ENCODE measurements at places on chromosomes 3 and 15. TPM values are rescaled to one million over a fixed set of nuclear protein-coding genes. Genes with fewer than 3 reads are reported as not detected.

TGFBR2 gene
- total RNA-seq = 55.9 TPM

CD86 gene
- not detected for total RNA-seq

- no peak for DNase-seq
Observed at GRCh38 chr3:127800508-127800907, 21.8 kb downstream of the MGLL start.

- DNase-seq = peak; percentile 51
Observed at GRCh38 chr15:58980351-58980939, 7.0 kb upstream of the RNF111 start.

GRCh38 chr3:139601191-139601961 lies 61.8 kb upstream of the RBP1 start:
- peak; percentile 27 for DNase-seq

DNA sequence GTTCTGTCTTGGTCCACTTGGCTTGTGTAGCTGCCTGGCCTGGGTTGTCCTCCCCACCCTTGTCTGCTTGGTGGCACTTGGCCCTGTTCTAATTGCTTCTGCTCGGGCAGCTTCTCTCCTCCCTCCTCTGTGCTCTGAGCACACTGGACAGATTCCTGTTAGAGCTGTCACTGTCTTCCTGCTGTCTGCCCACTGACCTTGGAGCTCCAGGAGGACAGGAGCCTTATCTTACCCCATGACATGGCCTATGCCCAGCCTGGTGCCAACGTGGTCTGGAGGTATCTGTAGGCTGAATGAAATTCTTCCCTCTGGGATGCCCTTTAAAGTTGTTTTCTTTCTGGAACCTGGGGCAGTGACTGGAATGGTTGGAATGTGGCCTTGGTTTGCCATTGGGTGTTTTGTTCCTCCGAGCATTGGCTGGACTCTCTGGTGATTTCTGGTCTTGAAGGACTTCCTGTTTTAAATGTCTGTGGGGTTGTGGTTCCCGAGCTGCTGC lies 94.1 kb downstream of the FAM43A start:
- no peak for DNase-seq

GRCh38 chr3:106616556-106616955 lies 747.7 kb upstream of the CBLB start:
- DNase-seq = no peak

DNA sequence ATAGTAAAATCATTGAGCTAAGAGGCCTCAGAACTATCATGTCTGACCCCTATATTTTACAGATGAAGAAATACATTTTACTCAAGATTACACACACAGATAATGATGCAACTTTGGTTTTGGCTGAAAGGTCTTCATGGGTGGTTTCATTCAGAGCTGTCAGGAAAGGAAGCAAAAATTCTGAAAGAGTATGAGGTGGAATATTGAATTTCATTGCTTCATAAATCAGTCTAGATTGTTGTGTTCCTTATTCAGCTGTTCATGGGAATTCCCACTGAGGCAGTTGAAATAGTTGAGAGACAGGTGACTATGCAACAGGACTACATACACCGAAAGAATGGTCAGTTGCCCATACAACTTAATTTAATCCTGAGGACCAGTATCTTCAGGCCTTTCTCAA lies 39.4 kb downstream of the CD200 start:
- DNase-seq = no peak

DNA sequence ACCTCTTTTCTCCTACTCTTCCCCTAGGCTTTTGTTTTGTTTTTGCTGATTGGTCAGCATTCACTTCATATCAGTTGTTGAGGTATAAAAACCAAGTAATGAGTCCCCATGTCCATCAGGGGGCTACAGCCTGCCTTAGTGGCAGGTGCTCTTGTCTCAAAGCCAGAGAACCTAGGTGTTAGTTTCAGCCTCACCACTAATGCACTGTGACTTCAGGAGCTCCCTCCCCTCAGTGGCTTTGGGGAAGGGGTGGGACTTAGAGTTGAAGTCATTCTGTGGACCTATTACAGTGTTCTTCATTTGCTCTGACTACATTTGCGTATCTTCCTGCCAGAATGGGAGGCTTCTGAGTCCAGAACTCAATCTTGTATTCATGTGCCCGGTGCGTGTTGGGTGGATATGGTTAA lies 41.6 kb downstream of the NR2C2 start:
- peak; percentile 13 for DNase-seq

- no peak for DNase-seq
Observed at GRCh38 chr3:14614189-14614588, 37.4 kb upstream of the CCDC174 start.

DNA sequence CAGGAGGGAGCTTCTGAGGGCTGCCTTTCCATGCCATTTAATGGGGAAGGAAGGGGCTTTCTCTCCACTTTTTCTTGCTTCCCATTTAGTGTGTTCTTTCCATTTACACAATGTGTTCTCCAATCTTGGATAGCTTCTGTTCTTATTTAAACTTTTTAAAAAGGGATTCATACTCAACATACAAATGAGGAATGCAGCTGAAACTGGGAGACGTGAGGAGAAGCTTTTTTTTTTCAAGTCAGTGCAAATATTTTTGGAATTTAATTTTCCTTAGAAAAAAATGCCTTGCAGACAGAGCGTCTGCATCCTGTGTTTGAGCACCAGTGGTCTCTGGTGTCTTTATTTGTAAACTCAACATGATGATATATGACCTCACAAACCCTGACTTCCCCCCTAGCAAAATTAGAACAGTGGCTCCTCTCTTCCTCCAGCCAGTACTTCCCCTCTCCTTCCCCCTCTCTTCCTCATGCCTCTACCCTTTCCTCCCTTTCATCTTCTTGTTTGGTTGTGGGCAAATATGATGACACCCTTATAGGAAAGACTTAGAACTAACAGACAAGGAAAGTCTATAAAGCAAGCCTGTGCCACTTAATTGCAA lies 48.1 kb upstream of the PCSK6 start:
- no peak for DNase-seq

- peak; percentile 36 for DNase-seq
Observed at GRCh38 chr3:133527081-133527715, 46.3 kb upstream of the CDV3 start.

DNA sequence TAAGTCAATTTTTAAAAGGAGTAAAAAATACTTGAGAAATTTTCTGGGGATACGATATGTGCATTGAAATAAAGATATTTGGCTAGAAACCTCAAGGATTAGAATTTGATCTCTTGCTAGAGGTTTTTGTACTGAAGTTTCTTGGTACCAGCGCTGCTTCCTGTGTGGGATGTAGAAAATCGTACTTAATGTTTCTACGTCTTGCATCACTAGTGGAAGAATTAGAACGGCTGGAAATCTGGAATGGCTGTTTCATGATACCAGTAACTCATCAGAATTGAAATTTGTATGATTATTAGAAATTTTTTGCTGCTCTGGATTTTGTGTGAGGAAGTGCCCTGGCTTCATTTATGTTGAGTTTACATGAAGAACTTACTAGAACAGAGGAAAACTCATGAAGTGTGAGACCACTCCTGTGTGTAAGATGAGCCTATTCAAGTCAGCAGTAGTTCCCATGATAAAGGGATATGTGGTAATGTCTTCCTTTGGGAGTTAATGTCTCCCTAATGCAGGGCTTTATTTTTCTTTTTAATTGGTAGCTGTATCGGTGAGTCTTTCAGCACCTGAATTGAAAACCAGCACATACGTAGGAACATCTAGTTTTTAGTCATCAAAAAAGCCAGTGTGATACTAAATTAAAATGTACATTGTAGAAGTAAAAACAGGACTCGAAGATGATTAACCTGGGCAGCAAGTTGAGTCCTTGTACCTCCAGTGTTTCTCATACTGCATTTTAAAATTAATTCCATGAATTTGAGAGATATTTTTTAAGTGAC lies 3.2 kb downstream of the KBTBD8 start:
- DNase-seq = no peak
